ENCODE measurements at places on chromosomes 3 and 15.

DNA sequence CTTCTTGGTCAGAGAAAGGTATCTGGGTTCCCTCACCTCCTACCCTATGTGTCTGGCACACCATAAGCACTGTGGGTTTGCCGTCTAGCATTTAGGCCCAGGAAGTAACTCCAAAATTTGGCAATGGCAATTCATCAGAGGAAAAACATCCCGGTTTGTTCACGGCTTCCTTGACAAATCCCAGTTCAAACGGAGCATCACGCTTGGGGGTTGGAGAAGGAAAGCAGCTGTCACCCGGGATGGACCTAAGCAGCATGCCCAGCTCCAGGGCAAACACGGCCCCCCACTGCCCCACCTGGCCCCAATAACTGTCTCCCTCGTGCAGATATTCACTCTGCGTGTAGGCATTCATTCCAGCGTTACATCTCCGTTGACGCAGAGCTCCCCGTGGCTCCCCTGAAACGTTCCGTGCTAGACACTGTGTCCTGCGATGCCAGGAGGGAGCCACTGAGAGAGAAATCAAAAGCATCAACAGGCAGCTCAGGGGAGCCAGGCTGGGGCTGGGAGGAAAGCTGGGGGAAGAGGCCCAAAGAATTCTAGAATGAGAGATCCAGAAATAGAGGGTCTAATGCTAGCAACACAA, 41.4 kb downstream of the NTRK3 start:
- DNase-seq, result no peak

GRCh38 chr3:152284906-152285305, 16.2 kb downstream of the MBNL1 start:
- no peak for DNase-seq

DNA sequence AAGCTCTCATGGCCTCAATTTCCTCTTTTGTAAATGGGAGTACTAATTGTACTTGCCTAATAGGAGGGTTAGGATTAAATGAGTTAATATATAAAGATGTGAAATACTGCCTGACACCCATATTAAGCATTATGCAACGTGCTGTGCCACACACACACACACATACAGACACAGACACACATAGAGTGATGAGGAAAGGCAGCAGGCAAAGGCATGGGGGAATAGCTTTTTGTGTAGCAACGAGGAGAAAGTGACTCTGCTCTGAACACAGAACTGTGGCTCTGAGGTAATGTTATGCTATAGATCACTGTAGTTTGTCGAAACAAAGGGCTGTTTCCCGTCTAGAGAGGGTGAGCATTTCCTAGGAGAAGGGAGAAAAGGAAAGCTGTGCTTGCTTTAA, 233.3 kb upstream of the SLCO3A1 start:
- no peak for DNase-seq

- DNase-seq, result no peak
Observed at GRCh38 chr3:153634683-153635082, 472.7 kb downstream of the RAP2B start.

DNA sequence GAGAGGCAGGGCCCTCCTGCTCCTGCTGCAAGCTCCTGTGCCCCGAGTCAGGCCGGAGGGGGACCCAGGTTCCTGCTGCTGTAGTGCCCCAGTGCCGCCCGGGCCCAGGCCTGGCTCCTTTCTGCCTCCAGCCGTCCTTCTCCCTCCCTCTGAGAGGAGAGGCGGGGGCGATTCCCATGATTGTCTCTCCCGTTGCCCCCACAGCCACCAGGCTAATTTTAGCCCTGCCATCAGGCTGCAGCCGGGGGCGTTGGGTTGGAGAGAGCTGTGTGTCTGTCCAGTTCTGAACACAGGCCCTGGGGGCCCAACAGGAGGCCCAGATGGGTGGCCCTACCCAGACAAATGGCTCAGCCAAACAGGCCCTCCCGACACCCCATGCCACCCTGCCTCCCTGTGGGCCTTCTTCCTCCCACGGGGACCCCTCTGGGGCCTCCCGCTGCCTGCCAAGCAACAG, 214.8 kb downstream of the TBC1D2B start:
- no peak for DNase-seq

- no peak for DNase-seq
Observed at GRCh38 chr15:83129791-83130190, 22.3 kb downstream of the TM6SF1 start.

DNA sequence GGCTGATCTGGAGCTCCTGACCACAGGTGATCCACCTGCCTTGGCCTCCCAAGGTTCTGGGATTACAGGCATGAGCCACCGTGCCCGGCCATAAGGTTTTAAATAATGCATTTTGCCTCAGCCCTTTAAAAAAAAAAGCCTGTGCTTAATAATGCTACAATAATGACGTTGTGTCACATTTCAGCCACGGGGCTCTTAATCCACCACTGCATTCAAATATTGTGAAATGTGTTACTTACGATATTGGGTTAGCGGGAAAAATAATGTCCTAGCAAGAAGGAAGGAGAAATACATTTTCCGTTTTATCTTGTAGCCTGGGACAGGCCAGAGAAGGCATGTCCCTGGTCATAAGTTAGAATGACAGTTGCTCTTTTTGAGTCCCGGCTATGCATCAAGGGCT, 17.6 kb downstream of the PAQR5 start:
- no peak for DNase-seq

DNA sequence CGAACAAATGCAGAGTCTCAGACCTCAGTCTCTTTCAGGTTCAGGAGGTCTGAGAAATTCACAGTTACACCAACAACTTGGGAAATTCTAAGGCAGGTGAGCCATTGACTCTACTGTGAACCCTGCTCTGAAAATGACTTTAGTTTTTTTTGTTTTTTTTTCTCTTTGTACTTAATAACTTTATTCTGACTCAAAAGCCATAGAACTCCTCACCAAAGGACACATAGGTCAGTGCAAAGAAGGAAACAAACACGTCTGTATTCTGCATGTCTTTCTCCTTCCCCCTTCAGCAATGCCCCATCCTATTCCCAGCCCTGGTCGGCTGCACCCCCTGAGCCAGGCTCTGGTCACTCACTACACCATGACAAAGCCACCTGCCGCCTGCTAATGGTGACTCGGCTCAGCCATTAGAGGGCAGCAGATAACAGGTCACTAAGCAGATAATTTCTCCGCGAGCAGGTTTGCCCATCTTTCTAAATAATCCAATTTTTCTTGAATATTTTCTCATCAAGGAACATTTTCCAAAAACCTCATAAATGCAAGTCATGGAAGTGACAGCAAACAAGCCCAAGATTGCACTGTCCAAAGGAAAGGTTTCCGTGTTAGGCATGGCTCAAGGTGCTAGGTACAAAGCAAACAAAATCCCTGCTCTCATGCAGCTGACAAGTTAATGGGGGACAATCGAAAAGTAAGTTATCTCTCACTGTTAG, 37.7 kb downstream of the TM4SF4 start:
- no peak for DNase-seq
